ENCODE measurements at places on chromosomes 12 and 14. TPM values are rescaled to one million over a fixed set of nuclear protein-coding genes. Genes with fewer than 3 reads are reported as not detected.

SLC35F4 gene
- not detected for total RNA-seq

NUAK1 gene
- total RNA-seq = 33.6 TPM

ASIC1 gene
- 1.6 TPM for total RNA-seq

M6PR gene
- 88.2 TPM for total RNA-seq

MED13L gene
- total RNA-seq = 57.7 TPM

KRT71 gene
- not detected for total RNA-seq

DPPA3 gene
- total RNA-seq = not detected

LMNTD1 gene
- total RNA-seq = not detected

MYO1H gene
- 0.78 TPM for total RNA-seq

CMA1 gene
- 1.9 TPM for total RNA-seq

RAB15 gene
- total RNA-seq = 7.5 TPM

MSI1 gene
- total RNA-seq = 5.4 TPM

PLEKHG7 gene
- not detected for total RNA-seq

BAZ1A gene
- 4.6 TPM for total RNA-seq

AMN gene
- total RNA-seq = not detected

ATL1 gene
- total RNA-seq = 0.89 TPM

CPNE8 gene
- total RNA-seq = 10.7 TPM

OAS1 gene
- total RNA-seq = 4.6 TPM

FUT8 gene
- total RNA-seq = 9.9 TPM

ACVRL1 gene
- 35.1 TPM for total RNA-seq

RAB2B gene
- total RNA-seq = 16.9 TPM

GPRC5D gene
- not detected for total RNA-seq

KERA gene
- not detected for total RNA-seq

KRT83 gene
- total RNA-seq = not detected

TTC9 gene
- 0.91 TPM for total RNA-seq

CISTR gene
- 0.83 TPM for total RNA-seq

TMTC1 gene
- total RNA-seq = 29.1 TPM

LRRC43 gene
- total RNA-seq = 0.81 TPM

ETV6 gene
- total RNA-seq = 16.1 TPM

SERPINA3 gene
- total RNA-seq = 55.2 TPM

TXNRD1 gene
- 98.9 TPM for total RNA-seq

TAS2R10 gene
- not detected for total RNA-seq

RARG gene
- 15.4 TPM for total RNA-seq

REC8 gene
- total RNA-seq = 1.7 TPM

PLXNC1 gene
- total RNA-seq = 3.3 TPM

C3AR1 gene
- total RNA-seq = 7.3 TPM

KIAA0586 gene
- 9.8 TPM for total RNA-seq

MAPK1IP1L gene
- total RNA-seq = 49.5 TPM

IFNG gene
- total RNA-seq = not detected

FOXN3 gene
- 122 TPM for total RNA-seq

SERPINA10 gene
- not detected for total RNA-seq

CDCA3 gene
- 1.3 TPM for total RNA-seq

TMEM30B gene
- 0.27 TPM for total RNA-seq

CDKN3 gene
- total RNA-seq = 5.2 TPM

B4GALNT3 gene
- total RNA-seq = 32.1 TPM

RTN1 gene
- total RNA-seq = 1.1 TPM
